ENCODE measurements at places on chromosomes 16 and 17.

- DNase-seq: no peak
Observed at GRCh38 chr17:47338026-47338425, 14.3 kb downstream of the EFCAB13 start.

GRCh38 chr17:56803071-56803470 is 30.6 kb downstream of the C17orf67 start:
- DNase-seq: no peak

DNA sequence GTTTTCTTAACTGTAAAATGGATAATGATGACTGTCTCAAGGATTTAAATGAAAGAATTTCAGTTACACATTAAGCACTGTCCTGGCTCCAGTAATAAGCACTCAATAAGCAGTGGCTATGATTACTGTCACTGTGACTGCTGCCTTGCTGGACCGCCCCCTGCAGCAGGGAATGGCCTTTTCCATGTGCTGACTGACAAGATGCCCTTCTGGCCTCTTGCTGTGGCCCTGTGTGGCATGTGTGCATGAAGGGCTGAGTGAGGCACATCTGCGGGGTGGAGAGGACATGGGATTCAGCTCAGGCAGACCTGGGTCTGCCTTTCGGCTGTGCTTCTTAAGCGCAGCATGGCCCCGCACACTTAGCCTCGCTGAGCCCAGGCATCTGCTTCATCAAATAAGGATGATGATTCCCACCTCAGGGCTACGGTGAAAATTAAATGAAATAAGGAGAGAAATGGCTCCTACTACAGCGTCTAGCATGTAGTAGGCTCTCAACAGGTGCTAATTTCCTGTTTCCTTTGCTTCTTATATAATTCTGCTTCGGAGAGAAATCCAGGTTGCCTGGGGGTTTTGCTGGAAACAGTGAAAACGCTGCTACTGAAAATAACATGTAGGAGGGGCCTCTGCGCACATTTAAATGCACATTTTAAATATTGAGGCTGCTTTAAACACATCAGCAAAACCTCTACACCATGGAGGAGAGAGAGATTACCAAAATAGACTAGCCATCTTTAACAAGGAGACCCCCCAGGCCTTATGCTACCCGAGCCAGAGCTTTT is 183.9 kb downstream of the PARN start:
- no peak for DNase-seq

- DNase-seq: peak; percentile 39
Observed at GRCh38 chr16:30927789-30928378, 4.5 kb downstream of the FBXL19 start.

DNA sequence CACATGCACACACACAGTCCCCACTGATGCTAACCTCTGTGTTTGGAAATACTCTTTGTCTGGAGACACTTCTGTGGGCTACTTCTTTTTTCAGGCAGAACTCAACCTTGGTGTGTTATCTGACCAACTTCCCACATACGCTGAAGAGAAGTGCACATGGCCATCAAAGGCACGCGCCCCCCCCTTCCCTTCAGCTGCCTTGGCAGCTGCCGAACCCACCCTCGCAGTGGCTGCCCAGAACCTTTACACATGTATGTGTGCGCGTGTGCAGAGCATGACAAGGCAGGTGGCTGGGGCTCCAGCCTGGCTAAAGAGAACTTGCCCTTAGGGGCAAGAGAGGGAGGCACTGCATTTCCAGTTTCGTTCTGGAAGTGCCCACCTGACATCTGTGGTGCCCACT is 3.9 kb downstream of the RAPGEFL1 start:
- DNase-seq: no peak

DNA sequence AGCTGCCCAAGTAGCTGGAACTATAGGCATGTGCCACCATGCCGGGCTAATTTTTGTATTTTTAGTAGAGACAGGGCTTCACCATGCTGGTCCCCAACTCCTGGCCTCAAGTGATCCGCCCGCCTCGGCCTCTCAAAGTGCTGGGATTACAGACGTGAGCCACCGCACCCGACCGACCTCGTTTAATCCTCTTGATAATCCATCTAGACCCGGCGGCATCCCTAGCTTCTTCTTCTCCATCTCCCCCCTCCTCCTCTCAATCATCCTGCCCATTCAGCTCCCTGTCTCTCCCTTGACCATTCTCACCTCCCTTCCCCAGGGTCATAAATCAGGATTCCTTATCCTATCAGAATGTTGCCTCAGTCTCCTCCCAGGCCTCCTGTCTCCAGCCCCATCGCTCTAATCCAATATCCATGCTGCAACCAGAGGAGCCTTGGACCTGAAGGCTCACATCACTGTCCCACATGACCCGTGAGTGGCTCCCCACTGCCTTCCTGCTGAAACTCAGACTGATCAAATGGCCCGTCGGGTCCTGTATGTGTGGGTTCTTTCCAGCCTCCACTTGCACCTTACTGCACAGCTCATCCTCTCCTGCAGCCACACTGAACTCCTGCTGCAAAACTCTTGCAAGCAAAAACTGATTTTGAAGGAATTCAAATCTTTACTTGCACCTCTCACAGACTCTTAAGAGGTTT is 74.1 kb upstream of the CDH5 start:
- DNase-seq: no peak

DNA sequence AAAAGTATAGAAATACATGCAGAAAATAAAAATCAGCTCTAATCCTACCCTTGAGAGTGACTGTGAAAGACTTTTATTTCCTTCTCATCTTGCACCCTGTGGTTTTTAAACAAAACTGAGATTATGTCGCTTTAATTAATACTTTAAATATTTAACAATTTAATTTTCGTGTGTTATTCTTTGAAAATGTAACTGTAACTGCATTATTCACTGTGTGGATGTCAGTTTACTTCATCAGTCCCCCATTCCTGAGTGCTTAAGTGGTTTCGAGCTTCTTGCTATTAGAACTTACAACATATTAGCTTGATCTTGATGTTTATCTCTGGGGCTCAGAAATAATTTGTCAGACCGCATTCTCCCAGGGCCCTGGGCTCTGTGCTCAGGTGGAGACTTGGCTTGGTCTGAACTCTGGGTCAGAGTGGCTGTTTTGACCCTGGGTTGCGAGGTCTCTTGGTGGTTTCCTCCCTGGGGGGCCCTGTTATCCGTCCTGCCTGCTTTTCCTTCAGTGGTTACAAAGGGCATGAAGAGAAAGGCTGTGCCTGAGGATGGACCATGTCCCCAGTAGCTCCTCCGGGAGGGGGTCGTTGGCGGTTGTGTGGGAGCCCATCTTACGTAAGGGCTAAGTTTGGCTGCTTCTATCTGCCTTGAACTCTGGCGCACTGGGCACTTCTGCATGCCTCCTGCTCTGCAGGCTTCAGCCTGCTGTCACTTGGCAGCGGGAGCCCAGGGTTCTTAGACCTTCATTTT is 25.7 kb downstream of the AKAP1 start:
- no peak for DNase-seq

DNA sequence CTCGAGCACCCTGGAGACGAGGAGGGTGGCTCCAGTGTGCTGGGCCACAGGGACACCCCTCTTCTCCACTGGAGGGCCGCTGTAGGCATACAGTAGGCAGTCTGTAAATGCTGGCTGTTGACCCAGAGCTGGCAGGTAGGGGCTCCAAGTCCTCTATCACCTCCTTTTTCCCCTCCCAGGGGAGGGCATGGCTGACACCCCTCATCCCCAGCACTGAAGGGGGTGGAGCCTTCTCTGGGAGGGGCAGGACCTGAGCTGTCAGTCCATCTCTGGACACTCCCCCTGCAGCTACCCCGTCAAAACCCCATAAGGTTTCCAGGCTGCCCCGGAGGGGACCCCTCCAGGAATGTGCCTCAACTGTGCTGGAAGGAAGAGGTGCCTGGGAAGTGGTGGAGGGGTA is 2.4 kb downstream of the KCNJ12 start:
- no peak for DNase-seq

DNA sequence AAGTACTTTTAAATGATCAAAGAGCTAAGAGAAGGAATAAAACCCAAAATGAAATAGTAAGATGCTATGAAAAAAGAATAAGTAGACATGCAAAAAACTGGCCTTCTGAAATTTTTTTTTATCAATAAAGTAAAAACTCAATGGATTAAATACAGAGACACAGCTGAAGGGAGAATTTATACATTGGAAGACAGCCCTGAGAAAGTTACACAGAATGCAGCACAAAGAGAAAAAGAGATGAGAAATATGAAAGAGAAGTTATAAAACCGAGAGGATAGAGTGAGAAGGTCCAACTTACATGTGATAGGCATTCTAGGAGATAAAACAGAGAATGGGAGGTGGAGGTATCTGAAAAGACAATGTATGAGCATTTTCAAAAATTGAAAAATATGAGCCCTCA is 57.0 kb downstream of the MARF1 start:
- no peak for DNase-seq

GRCh38 chr17:5019475-5019956 is 15.7 kb downstream of the SLC52A1 start:
- DNase-seq: peak; percentile 29

DNA sequence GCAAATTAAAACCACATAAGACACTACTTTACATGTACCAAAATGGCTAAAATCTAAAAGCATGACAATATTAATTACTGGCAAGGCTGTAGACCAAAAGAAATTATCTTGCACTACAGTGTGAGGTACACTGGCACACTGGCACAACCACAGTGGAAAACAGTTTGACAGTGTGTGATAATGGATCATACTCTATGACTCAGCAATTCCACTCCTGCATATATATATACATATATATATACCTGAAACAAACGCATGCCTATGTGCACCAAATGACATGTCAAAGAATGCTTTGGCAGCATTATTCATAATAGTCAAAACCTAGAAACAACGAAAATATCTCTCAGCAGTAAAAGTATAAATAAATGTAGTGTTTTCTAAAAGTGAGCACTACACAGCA is 4.6 kb upstream of the DYNLRB2 start:
- DNase-seq: no peak

GRCh38 chr17:78409191-78409928 is 30.9 kb downstream of the PGS1 start:
- no peak for DNase-seq

- DNase-seq: no peak
Observed at GRCh38 chr17:17551361-17551760, 40.1 kb downstream of the PEMT start.
